RWPE1 (cell line): ENCODE measurements at places on chromosomes 12 and 14.

DNA sequence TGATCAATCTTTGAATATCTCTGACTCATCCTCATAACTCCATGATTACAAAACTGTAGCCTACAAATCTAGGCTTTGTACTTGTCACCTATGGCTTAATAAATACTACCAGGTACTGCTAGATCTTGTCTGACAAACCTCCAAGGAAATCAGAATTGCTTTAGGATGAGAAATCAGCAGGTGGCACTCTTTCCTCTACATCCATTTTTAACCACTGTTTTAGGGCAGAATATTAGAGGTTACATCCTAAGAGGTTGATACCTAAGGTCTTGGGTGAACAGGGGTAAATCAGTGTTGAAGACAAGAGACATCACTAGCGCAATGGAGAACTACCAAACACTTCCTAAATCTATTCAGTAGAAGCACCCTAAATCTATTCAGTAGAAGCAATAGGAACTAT, 63.1 kb upstream of the SOX5 start:
- DNase-seq = no peak

GRCh38 chr14:90624227-90624626, 192.0 kb downstream of the TTC7B start:
- DNase-seq = peak; percentile 72

GRCh38 chr14:77311217-77311616, 9.5 kb downstream of the POMT2 start:
- DNase-seq = no peak

- peak; percentile 52 for DNase-seq
Observed at GRCh38 chr12:46523863-46524770, 151.5 kb upstream of the SLC38A2 start.

- DNase-seq = no peak
Observed at GRCh38 chr12:20376984-20377383, 8.6 kb downstream of the PDE3A start.

DNA sequence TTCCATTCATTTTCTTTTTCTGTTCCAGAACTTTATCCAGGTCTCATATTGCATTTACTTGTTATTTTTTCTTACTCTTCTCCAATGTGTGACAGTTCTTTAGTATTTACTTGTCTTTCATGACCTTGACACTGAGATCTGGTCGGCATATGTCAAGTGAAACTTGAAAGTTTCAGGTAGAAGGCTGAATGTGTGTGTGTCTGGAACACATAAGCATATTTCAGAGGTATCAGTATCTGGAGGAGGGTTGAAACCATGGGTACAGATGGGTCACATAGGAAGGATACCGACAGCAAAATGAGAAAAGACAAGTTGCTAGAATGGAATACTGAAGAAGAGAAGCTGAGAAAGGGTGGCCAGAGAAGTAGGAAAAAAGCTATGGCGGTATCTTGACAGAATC, 22.5 kb upstream of the PTGDR start:
- DNase-seq = no peak

DNA sequence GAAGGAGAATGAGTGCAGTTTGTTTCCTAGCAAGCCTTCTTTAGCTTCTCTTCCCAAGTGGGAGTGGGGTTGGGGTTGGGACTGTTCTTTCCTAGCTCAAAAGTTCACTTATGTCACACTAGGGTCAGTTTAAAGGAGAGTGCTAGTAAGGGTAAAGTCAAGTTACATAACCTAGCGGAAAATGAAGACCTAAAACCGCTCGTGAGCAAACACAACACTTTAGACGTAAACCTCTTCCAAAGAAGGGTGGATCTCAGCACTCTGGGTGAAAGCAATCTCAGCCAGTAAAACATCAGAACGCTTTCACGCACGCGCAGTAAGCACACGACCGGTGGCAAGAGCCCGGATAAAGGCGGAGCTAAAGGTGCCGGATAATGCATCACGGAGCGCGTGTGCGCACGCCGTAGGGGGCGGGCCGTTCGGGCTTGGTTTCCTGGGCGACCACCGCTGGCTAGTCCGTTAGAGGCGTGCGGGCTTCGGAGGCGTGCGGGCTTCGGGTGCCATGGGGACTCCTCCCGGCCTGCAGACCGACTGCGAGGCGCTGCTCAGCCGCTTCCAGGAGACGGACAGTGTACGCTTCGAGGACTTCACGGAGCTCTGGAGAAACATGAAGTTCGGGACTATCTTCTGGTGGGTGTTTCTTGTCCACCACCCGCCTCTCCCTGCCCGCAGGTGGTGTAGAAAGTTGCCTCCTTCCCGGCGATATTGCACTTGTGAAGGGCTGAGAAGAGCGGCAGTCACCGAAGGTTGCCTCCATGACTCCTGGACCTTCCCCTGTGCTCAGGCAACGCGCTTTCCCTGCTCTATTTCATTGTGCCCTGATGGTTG, at the start of gene SNAPC1:
Gene SNAPC1 (plus strand): TSS at position 462 of the 828 bp plus-strand sequence. CDS start 41 bp downstream, at position 503.
- DNase-seq = peak; percentile 98

- peak; percentile 54 for DNase-seq
Observed at GRCh38 chr14:22472935-22473854, 115.8 kb downstream of the DAD1 start.

- DNase-seq = no peak
Observed at GRCh38 chr14:22232486-22232885, 356.5 kb downstream of the DAD1 start.

GRCh38 chr12:124915239-124916236, 1.1 kb upstream of the UBC start:
- DNase-seq = no peak

DNA sequence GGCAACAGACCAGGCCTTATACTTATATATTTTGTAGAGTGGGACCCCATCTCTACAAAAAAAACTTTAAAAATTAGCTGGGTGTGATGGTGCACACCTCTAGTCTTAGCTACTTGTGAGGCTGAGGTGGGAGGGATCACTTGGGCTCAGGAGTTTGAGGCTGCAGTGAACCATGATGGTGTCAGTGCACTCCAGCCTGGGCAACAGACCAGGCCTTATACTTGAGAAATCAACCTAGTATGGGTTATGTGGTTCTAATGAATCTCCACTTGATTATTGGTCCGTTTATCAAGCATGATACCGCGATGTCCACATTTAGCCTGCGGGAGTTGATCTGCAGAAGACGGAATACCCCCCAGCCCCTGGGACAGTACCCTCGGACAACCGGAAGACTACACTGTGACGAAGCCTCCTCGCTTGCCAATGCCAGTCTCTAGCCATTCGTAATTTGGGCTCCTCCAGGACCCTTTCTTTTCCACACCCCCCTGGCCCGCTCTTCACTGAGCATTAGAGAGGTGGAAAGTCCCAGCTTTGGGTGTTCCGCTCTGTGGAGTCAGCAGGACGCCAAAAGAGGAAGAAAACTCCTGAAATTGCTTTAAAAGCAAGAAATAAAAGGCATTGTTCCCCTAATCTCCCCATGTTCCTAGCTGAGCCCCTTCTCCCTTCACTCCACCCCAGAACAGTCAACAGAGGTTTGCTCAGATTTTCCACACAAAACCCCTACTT, 19.4 kb downstream of the LTBP2 start:
- no peak for DNase-seq

DNA sequence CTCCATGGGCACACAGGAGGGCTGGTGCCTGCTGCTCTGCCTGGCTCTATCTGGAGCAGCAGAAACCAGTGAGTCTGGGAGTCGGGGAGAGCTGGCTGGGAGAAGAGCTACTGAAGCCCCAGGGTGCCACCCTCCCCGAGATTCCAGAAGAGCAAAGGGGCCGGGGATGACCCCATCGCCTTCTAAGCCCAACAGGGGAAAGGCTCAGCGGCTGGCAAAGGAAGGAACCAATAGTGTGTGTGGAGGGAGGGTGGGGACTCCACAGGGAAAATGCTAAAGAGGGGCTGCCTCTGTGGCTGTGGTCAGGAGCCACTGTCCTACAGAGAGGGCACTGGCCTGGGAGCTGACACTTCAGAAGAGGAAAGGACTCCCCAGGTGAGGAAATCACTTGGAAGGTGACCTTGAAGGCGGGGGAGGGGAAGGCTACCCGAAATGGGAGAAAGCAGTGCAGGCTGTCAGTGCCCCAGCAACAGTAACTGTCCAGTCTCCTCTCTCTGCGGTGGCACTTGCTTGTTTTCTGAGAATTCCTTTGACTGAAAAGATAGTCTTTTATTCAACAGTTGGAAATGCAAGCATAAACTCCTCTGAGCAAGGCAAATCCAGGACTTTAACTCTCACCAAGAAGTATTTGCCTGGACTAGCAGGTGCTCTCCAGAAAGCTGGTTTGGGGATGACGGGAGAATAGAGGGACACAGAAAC, 552 bp downstream of the TAPBPL start:
- no peak for DNase-seq

DNA sequence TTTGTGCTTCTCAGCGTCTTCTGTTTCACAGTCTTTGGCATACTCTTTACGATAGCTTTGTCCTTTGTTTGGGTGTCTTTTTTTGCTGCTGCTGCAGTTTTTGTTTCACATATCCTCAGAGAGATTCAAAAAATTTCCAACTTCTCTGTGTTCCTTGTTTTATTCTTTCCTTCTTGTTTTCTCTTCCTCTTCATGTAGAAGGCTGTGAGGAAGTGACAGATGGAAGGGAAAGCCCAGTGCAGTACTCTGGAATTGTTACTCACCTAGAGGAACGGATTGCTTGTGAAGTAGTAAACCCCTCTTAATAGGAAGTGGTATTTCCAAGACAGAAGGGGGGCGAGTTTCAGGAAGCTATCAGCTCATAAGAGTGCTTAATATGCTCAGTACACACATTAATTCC, 1.7 kb downstream of the CREBL2 start:
- no peak for DNase-seq

- no peak for DNase-seq
Observed at GRCh38 chr12:55762646-55763045, 19.7 kb downstream of the GDF11 start.

DNA sequence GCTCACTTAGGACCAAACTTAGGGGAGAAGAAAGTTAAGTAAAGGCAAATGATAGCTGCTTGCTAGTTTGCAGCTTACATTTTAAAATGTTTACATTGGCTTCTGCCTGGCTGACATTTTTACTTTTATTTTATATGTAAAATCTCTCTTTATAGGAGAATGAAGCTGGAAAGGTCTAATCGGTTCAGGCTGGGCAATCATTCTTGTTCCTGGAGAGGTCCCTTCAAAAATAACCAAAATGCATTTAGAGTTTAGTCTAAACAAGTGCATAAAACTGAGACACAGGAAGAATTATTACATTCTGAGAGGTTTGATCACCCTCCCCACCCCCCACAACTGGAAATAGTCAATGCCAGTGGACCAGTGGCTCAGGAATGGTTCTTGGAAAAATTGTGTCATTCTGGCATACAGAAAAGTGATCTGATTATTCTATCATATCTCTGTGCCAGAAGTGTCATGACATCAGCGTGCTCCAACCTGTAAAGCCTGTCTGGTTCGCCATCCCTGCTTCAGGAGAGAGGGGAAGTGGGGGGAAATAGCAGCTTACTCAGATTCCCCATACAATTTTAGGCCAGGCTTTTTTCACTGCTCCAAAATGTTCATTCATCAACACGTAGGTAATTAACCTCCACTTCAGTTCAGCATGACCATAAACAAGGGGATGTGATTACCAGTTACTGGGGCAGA, 4.2 kb downstream of the PRICKLE1 start:
- no peak for DNase-seq

DNA sequence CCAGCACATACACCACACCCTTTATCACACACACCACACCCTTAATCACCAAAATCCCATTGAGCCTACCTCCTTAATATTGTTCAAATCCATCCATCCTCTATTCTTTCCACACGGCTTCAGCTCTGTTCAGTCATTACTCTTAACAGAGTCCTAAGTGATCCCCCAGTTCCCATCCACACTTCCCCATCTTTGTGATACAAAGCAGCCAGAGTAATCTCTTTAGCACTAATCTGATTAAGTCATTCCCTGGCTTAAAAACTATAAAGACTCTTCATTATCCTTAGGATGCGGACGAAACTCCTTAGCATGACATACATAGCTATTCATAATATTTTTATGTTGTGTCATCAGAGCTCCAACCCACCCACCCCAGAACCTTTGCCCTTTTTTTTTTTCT, 14.7 kb upstream of the MFAP5 start:
- no peak for DNase-seq

GRCh38 chr12:1911598-1912575, 6.6 kb downstream of the CACNA2D4 start:
- no peak for DNase-seq

DNA sequence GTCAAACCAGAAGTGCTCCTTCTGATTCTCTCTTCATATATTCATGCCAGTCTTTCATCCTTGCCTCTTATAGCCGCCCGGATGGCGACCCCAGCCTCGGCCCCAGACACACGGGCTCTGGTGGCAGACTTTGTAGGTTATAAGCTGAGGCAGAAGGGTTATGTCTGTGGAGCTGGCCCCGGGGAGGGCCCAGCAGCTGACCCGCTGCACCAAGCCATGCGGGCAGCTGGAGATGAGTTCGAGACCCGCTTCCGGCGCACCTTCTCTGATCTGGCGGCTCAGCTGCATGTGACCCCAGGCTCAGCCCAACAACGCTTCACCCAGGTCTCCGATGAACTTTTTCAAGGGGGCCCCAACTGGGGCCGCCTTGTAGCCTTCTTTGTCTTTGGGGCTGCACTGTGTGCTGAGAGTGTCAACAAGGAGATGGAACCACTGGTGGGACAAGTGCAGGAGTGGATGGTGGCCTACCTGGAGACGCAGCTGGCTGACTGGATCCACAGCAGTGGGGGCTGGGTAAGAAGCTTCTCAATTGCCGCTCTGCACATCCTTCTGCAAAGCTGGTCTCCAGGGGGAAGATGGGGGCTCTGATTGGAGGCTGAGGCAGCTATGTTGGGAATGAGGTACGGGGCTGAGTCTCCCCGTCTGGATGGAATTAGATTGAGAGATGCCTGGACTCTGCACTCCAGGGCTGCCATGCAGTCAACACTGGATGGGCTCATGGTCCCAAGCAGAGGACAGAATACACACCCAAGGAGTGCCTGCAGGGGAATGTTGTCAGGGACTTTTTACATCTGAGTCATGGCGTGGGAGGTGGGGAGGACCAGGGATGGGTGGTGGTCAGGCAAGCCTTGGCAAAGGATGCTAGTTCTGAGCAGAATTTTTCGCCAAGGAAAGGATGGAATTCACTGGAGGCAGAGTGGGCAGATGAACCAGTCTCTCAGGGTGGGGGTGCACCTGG, 1.3 kb downstream of the BCL2L2 start:
- peak; percentile 57 for DNase-seq

- DNase-seq = no peak
Observed at GRCh38 chr12:123813349-123813748, 51.2 kb downstream of the DNAH10 start.

- DNase-seq = peak; percentile 54
Observed at GRCh38 chr12:120783197-120783596, 57.6 kb downstream of the ACADS start.

DNA sequence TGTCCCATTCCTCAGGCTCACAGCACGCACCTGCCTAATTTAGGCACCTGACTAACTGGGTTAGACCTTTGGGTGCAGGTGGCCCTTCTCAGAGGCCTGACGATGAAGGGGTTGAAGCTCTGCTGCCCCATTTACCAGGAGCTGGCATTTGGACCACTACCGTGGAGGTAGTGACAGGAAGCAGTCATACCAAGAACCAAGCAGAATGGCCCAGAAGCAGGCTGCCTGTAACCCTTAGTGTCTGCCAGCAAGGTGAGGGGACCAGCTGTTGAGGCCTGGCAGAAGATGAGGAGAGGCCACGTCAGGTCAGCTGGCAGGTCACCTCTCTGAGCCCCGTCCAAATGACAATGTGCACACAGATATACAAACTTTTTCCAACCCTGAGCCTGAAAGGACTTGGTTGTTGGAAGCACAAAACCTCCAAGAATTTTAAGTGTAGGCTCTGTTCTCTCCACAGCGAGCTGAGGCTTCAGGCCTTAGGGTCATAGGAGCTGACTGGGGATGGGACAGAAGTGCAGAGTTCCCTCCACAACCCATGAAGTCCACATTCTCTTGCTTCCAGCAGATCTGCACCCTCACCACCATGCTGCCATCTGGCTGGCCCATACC, 23.1 kb downstream of the VASH1 start:
- DNase-seq = no peak
